NCI-H345 (cell line): ENCODE measurements at places on chromosomes 16 and 17.

DNA sequence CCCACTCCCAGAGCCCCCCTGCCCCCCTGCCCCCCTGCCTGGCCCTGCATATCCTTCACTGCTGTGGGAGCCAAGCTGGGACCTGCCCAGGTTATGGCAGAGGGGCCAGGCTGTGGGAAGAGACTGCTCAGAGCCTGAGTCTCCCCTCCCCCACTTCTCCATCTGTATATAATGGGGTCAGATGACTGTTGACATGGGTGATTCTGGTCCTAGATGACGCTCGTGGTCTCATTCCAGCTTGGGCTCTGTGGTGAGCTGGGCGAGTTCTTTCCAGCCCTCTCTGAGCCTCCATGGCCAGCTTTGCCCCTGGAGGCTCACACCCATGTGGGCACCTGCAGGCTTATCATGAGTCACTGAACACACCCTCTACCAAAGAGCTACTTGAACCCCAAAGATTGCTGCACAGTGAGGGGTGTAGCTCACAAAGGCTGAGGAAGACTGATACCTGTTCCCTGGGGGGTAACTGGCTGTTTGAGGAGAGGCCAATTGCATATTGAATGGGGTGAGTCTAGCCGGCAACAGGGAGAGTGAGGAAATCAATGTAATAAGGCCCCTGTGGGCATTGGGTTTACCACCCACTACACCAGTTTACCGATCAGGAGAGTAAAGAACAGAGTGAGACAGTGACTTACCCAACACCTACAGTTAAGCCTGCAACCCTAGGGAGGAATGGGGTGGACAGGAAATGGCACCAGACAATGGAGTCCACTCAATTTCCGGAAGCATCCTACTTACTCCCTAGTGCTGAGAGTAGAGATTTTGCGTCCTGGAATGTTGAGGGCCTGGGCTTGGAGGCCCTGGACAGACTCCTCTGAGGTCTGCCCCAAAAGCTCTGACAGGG lies 4.2 kb upstream of the SREBF1 start:
- peak; percentile 54 for DNase-seq

GRCh38 chr16:70345840-70346239 lies 863 bp upstream of the DDX19A start:
- no peak for DNase-seq

GRCh38 chr17:45739786-45740185 lies 44.3 kb upstream of the CRHR1 start:
- peak; percentile 16 for DNase-seq

DNA sequence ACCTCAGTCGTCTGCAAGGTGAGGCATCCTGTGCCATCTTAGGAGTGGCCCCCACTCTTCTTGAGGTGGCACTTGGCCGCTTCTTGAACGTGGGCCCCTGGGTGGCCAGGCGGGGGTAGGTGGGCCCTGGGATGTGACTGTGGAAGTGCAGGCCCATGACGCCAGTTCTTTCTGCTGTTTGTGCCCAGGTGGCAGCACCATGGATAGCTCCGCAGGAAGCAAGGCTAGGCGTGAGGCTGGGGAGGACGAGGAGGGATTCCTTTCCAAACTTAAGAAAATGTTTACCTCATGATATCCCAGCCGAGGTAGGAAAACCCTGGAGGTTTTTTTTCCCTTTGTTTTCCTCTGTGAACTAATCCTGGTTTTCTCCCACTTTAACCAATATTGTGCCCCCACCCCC lies 19.8 kb downstream of the NMRAL1 start:
- no peak for DNase-seq

- peak; percentile 8 for DNase-seq
These were observed at the start of gene ADORA2B for GRCh38 chr17:15944759-15945526. TSS of gene ADORA2B (plus strand) at chr17:15945130. CDS start at chr17:15945249, 119 bp downstream.

GRCh38 chr16:73002866-73003265 lies 45.1 kb downstream of the ZFHX3 start:
- DNase-seq, result no peak

DNA sequence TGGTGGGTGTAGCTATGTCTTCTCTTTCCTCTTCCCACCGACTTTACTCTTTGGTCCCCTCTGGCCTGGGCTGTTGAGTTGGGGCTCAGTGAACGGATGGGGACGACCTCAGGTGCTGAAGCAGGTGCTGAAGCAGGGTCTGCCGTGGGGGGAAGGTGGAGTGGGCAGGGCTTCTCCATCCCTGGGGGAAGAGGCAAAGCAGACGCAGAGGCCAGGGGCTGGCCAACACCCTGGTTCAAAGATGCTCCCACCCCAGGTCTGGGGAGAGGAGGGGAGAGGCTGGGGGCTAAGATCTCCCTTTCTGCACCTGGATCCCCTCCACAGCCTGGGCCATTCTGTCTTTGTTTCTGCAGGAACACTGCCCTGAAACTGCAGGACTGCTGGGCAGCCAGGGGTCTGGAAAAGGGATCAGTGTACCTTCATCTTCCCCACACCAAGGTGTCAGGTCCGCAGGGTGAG lies 22.9 kb downstream of the ALOX12B start:
- DNase-seq, result no peak

- DNase-seq, result no peak
These were observed 107.0 kb downstream of the ZFHX3 start for GRCh38 chr16:72940886-72941285.

GRCh38 chr16:14579266-14579665 lies 50.8 kb downstream of the PARN start:
- DNase-seq, result no peak

DNA sequence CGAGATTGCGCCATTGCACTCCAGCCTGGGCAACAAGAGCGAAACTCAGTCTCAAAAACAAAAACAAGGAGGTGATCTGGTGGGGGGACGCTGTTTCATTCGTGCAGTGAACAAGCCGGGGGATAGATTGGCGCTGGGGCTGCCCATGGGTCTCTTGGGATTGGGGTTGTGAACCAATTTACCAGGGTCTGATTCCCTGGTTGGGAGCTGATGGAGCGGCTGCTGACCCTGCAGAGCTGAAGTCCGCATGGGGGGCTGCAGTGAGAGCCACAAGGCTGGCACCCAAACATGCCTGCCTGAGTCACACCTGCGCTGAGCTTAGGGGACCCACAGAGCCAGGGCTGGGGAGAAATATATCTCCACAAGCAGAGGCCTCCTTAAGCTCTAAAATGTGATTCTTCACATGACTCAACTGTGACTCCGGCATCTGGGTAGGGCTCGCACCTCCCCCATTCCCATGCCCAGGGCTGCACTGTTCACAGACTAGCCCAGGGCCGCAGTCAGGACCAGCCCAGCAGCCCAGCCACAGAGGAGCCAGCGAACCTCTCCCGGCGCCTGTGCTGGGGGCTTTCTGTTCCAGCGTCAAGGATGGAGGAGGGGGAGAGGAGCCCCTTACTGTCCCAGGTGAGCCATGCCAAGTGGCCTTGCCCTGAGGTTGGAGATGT lies 5.0 kb downstream of the TSPAN10 start:
- no peak for DNase-seq

- DNase-seq, result peak; percentile 61
These were observed 643.0 kb downstream of the MAF start for GRCh38 chr16:78957317-78958100.

DNA sequence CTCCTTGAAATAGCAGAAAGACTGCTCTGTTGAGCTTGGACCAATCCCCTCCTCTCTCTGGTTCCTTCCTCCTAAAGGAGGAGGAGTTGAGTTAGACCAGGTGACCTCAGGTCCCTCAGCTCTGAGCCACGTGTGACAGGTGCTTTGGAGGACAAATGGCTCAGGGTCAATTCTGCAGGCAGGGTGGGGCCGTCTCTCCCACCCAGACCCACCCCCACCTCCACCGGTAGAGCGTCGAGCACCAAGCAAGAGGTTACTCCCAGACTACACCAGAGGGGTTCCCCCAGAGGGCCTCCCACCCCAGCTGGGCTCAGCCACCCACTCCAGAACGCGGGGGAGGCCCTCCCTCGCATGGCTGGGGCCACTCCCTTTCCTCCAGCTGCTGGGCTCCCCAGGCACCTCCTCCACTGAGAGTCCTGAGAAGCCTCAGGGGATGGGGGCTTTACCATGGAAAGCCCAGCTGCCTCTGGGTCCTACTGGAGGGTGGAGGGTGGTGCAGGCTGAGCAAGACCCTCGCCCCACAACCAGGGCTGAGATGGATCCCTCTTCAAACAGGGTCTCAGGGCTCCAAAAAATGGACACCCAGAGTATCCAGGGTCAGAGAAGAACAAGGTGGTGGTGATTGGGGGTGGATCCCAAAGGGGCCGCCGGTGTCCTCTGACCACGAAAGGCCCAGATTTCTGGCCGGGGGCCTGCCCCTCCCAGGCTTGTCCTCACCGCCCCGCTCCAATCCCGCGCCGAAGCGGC lies 7.6 kb downstream of the MYO1C start:
- peak; percentile 62 for DNase-seq

GRCh38 chr16:60107871-60108270 lies 1373.8 kb upstream of the GOT2 start:
- DNase-seq, result no peak

DNA sequence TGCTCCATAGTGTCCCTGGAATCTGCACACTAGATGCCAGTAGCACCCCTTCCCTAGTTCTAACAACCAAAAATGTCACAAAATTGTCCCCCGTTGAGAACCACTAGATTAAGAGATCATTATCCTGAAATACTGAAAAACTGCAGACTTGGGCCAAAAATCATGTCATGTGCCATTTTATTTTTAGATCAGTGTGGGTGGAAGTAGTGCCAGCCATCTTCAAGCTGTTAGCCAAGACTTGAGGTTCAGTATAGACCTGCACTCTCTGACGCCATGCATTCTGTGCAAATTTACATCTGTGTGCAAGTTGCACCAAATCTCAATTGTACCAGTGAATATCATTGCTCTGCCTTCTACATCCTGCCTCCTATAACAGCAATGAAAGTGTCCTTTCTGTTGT lies 31.5 kb upstream of the NOL11 start:
- no peak for DNase-seq

DNA sequence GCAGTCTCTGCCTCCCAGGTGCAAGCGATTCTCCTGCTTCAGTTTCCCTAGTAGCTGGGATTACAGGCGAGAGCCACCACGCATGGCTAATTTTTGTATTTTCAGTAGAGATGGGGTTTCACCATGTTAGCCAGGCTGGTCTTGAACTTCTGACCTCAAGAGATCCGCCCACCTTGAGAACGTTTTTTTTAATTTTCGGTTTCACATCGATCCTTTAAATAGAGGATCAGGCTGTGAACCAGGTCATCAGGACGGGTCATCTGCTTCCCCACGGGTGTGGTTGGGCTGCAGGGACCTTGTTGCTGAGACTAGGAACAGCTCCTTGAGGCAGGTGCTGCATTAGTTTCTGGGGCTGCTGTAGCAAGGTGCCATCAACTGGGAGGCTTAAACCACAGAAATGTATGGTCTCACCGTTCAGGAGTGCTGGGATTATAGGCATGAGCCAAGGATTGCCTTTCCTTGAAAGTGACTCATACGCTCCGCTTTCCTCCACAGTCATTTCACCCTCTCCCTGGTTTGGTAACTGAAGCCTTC lies 7.9 kb upstream of the NAGPA start:
- no peak for DNase-seq

GRCh38 chr16:81995651-81996050 lies 15.6 kb downstream of the SDR42E1 start:
- DNase-seq, result no peak

- no peak for DNase-seq
These were observed 12.1 kb upstream of the TBX21 start for GRCh38 chr17:47720754-47721533.

DNA sequence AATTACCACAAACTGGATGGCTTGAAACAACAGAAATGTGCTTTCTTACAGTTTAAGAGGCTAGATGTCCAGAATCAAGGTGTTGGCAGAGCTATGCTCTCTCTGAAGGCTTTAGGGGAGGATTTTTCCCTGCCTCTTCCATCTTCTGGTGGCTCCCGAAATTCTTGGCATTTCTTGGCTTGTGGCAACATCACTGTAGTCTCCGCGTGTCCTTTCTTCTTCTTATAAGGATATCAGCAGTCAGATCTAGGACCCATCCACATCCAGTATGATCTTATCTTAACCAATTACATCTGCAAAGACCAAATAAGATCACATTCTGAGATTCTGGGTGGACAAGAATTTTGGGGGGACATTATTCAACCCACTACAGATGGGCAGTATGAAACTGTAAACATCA lies 119.2 kb upstream of the PMFBP1 start:
- no peak for DNase-seq

DNA sequence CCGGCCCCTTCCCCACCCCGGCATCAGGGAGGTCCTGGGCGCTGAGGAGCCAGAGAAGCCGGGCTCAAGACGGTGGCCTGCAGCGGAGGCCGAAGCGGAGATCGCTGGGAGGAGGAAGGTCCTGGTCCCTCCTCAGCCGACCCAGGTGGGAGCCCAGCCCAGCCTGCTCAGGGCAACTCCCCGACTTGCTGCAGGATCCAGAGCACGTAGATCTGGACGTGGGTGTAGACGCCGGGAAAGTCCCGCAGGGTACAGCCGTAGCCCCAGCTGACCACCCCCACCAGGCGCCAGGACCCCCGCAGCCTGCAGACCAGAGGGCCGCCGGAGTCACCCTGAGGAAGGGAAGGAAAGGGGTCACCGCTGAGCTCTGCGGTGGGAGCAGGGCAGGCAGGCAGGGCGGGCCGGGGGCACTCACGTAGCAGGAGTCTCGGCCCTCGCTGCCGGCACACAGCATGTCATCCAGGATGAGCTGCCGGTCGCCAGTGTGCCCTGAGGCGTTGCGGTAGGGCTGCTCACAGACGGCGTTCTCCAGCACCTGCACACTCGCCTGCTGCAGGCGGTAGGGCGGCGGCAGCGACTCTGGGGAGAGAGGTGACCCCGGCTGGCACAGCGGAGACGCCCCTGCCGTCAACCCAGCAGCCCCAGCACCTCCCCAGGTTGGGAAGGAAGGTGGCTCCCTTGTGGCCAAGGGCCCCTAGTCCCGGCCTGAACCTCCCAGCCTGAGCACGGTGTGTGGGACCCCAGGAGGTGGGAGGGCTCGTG lies 5.4 kb downstream of the TPSD1 start:
- peak; percentile 81 for DNase-seq

DNA sequence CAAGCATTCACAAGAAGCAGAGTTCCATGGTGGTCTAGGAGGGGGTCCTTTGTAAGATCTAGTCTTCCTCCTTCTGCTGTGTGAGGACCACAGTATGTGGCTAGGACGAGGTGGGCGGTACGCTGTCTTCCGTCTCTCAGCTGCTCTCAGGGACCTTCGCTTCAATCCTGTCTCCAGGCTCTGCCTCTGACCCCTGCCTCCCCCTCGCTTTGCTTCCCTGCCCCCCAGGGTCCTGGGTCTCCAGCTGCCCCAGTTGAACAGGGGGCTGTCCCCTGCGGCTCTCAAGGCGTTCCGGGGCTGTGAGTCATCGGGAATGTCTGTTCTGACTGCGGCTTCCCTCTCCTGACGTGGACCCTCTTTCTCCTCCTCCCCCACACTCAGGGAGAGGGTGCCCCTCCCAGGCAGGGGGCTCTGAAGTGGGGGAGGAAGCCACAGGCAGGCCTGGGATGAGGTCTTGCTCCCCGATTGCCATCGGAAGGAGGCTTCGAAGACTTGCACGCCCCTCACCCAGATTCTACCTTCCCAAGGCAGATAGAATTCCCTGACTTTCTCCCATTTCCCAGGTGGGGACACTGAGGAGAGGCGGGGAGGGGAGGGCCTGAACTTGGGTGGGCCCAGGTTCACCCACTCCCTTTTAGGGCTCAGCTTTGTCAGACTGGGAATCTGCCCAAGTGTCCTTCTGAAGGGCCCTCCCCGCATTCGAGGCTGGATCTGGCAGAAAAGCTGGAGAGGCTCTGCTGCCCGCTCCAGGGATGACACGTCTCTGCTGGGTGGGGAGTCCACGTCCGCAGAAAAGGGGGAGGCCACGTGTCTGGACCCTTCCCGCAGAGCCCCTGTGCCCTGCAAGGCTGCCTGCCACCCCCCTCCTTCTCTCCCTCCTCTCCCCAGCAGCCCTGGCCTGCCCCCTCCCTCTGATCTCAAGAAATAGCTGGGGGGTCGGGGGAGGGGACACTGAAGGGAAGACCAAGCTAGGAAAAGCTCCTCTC lies 9.1 kb upstream of the COL1A1 start:
- DNase-seq, result no peak
